Stimulated activated CD8-positive, alpha-beta memory T cell treated with anti-CD3 and anti-CD28 coated beads, Interleukin-7, amount 100 ng/mL, for 24 hours (primary cell): ENCODE measurements at places on chromosomes 2 and 18.

GRCh38 chr2:103459283-103459682 is 697.5 kb downstream of the TMEM182 start:
- no peak for DNase-seq

- DNase-seq: peak; percentile 17
Measured at GRCh38 chr2:178193823-178194599, at the start of gene OSBPL6. OSBPL6 (plus strand) TSS chr2:178194512; CDS start chr2:178306185, 111,673 bp downstream.

DNA sequence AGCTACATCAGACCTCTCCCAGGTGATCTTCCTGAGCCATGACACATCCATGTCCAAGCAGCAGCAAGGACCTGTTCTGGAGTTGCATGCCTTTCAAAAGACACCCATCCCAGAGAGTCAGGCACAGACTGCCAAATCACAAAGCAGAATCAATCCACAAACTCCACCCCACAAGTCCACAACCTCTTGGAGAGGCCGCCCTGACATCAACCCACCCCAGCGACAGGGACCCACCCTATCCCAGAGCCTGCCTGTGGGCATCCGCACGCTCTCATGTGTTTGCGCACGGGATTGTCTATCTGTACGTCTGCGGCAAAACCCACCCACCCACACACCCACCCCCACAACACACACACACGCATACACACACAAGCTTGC is 11.9 kb downstream of the SMAD7 start:
- no peak for DNase-seq

- DNase-seq: no peak
Measured at GRCh38 chr2:219739066-219739465, 111.6 kb downstream of the SLC4A3 start.

DNA sequence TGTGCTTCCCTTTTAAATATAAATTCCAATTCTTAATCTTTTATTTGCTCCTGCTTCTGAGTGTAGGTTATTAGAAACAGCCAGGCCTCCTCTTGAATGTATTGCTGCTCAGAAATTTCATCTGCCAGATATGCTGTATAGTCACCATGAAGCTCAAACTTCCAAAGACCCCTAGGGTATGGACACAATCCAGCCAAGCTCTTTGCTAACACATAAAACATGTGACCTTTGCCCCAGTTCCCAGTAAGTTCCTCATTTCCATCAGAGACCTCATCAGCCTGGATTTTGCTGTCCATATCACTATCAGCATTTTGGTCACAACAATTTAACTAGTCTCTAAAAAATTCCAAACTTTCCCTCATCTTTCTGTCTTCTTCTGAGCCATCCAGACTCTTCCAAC is 75.2 kb downstream of the MAP2 start:
- no peak for DNase-seq

DNA sequence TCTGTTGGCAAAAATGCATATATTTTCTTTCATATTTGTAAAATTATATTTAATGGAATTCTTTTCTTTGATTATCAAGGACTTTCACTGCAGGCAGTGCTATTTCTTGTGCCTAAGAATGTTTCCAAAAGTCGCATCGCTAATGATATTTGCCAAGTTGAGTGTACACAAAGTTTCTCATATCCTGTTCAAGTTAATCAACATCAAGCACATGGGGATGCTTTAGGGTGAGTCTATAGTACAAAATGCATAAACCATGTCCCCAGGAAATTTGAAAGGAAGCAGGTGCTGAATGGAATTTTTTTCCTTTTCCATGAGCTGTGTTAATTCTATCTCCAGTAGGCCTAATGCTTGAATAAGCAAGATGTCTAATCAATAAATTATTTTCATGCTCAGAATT is 129.7 kb downstream of the GALNT1 start:
- no peak for DNase-seq

GRCh38 chr18:59921384-59921891 is 21.6 kb downstream of the PMAIP1 start:
- no peak for DNase-seq

- DNase-seq: no peak
Measured at GRCh38 chr2:191228861-191229260, 16.3 kb upstream of the MYO1B start.

- DNase-seq: no peak
Measured at GRCh38 chr2:230714136-230714480, 1.5 kb downstream of the CAB39 start.

- no peak for DNase-seq
Measured at GRCh38 chr2:9941196-9941995, 10.1 kb upstream of the GRHL1 start.

DNA sequence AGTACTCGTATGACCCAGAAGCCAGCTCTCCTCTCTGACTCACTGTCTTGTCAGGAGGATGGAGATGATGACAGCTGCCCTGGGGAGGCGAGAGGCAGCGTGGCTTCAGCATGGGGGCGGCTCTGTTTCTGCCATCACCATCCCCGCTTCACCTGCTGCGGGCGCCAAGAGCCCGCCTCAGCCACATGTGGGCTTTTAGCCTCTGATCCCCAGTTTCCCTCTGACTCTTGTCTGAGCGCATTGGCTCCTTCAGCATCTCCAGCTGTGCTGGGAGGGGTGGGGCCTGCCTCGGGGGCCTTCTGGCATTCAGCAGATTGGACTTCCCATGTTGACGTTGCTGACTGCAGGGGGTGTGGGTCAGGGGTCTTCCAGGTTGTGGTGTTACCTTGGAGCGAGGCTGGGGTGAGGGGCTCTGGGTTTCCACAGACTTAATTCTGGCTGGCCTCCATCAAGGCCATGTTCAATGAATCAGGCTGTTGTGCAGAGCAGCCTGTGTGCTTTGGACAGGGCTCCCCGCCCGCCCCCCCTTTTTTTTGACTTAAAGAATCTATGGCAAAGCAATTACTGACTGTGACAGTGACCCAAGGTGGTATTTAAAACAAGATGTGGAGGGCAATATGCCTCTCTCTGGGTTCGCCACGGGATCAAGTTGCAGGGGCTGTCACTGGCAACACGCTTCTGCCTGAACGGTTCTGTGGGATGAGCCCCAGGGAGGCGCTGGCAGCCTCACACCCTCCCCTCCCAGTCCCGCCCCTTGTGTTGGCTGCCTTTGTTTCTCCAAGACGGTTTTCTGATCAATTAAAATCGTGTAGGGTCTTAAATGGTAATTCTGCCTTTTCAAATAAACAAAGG is 228.3 kb downstream of the LDLRAD4 start:
- DNase-seq: no peak

DNA sequence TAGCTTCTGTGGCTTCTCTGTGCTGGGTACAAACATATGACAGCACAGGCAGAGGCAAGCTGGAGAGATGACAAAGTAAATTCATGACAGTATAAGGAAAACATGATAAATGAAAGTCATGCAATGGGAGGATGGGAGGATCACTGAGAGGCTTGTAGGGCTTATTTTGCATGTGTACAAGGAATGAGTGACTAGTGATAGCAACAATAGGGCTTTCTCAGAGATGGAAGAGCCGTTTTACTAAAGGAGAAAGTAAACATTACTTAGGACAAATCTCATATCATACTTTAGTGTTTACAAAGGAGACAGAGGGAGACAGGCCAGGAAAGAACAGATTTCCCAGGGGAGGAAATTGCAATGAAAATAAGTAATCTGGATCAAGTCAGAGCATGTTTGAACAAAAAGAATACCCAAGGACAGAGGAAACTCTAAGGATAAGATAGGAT is 82.5 kb upstream of the RBMS1 start:
- DNase-seq: no peak

DNA sequence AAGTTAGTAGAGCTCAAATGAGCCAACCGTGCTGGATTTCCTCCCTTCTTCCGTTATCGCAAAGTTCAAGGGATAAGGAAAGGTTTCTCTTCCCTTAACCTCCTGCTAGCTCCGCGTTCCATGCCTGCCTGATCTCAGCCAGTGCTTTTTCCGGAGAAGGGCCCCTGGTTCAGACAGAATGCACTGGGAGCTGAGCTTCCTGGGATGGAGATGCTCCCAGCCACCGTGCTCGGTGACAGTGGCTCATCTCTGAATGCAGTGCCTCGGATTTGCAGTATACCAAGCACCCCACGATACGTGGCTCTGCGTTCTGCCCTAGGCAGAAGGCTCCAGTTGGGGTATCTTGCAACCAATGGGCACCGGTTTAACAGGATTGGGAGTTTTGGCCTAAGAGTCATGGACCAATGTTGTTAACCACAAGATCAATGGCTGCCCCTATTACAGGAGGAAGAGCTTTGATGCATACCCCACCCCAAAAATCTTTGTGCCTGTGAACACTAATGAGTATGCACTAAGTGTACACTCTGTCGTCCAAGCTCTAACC is 876 bp downstream of the CNTNAP5 start:
- no peak for DNase-seq

DNA sequence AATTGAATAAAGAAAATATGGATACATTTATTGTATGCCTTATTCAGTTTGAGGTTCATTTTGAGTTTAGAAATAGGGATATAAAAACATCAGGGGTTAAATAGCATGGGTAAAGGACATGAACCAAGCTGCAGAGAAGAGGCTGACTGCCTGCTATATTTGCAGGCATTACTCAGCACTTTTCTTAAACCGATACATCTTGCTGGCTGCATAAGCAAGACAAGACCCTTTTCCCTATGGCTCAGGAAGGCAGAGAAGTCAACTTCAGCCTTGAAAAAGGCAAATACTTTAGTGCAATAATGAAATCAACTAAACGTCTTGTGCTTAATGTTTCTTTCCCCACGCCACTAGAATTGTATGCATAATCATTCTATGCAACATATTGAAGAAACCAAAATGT is 36.4 kb downstream of the SCN1A start:
- DNase-seq: no peak

DNA sequence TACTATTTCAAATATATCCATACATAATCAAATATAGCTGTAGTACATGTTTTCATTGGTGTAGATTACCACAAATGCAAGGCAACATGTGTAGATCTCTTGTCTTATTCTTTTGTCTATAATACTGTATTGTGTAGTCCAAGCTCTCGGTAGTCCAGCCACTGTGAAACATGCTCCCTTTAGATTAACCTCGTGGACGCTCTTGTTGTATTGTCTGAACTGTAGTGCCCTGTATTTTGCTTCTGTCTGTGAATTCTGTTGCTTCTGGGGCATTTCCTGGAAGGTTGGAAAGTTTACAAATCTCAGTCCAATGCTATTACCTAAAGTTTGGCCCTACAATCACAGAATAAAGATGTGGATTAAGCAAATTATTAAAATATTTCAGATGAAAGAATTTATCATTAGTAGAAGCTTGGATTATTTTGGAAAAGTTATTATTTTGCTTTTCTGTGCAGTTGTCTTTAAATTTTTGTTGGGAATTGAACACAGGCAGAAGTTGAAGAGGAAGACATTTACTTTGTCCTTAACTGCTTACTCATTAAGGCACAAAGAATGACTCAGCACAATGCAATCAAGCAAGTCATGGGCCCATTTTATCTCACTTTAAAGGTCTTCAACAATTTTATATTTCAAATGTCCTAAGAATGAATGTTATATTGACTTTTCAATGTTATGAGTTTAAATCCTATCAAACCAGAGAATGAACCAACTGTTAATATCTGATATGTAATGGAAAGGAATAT is 103.4 kb upstream of the CAVIN2 start:
- no peak for DNase-seq

GRCh38 chr18:13035249-13035914 is 44.2 kb downstream of the CEP192 start:
- no peak for DNase-seq

DNA sequence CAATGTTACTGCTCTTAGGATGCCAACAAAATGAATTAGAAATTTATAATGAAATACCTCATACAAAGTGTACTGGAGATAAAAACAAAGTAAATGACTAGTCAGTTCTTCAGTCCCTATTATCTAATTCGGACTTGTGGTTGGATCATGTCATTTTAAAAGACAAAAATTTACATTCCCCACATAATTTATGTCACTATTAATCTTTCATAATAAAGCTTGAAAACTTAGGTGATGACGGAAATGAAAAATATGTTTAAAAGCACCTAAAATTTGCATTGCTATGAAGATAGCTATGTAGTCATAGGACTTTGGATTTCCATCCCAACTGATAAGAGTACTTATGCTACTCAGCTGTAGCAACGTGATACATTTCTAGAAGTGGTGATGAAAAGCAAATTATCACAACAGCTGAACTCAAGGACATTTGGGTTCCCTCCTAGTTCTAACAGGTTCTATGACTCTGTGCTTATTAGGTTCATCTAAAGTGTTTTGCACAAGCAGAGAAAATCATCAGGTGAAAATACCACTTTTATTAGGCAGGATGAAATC is 58.4 kb downstream of the LRPPRC start:
- no peak for DNase-seq

GRCh38 chr2:8073916-8074315 is 607.9 kb upstream of the ID2 start:
- no peak for DNase-seq

DNA sequence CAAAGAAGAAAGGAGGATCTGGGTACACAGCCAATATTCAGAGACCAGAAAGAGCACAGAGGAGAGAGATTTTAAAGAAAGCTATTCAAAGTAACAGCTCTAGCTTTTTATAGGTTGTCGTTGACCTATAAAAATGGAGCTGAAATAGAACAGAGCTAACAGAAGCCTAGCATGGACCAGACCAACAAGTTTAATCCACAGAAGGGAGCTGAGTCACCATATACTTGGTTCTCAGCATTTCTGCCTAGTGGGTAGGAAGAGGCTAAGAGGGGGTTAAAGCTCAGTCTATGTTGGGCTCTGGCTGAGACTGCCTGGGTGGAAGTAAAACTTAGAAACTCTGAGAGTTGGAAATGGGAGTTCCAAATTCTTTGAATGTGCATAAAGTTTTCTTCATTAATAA is 678.0 kb upstream of the CDH2 start:
- no peak for DNase-seq

DNA sequence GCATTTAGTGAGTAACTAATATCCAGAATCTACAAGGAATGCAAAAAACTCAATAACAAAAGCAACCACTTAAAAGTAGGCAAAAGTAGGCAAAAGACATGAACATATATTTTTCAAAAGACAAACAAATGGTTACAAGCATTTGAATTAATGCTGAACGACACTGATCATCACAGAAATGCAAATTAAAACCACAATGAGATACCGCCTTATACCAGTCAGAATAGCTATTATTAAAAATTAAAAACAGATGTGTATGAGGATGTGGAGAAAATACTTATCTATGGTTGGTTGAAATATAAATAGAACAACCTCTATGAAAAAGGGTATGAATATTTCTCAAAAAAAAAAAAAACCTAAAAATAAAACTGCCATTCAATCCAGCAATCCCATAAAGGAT is 51.7 kb downstream of the SNTG2 start:
- no peak for DNase-seq

GRCh38 chr2:47008381-47009252 is 93.0 kb upstream of the MCFD2 start:
- DNase-seq: no peak

- no peak for DNase-seq
Measured at GRCh38 chr2:196369967-196370366, 198.6 kb upstream of the STK17B start.
